CD4-positive, CD25-positive, alpha-beta regulatory T cell (primary cell): ENCODE measurements at places on chromosomes 1 and 21.

DNA sequence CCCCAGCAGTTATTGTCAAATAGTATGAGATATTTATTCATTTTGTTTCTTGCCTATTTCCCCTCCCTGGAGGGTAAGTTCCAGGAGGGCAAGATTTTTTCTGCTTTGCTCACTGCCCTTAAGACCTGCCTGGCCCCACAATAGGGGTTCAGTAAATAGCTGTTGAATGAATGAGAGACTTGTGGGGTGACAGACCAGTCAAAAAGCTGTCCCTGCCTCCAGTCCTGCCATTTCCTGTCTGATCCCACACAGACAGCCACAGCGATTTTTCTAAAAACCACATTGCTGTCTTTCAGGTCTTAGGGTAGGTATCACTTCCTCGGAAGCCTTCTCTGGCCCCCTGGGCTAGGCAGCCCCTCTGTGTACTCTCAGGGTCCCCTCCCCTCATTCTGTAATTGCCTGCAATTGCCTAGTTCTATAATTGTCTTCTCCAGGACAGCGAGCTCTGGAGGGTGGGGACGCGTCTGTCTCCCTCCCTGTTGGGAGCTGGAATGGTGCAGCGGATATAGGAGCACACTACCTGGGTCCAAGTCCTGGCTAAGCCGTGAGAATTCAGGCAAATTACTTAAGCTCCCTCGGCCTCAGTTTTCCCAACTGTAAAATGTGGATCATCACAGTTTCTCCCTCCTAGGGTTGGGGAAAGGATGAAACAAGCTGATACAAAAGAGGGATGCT is 1.8 kb upstream of the EXTL1 start:
- no peak for DNase-seq

DNA sequence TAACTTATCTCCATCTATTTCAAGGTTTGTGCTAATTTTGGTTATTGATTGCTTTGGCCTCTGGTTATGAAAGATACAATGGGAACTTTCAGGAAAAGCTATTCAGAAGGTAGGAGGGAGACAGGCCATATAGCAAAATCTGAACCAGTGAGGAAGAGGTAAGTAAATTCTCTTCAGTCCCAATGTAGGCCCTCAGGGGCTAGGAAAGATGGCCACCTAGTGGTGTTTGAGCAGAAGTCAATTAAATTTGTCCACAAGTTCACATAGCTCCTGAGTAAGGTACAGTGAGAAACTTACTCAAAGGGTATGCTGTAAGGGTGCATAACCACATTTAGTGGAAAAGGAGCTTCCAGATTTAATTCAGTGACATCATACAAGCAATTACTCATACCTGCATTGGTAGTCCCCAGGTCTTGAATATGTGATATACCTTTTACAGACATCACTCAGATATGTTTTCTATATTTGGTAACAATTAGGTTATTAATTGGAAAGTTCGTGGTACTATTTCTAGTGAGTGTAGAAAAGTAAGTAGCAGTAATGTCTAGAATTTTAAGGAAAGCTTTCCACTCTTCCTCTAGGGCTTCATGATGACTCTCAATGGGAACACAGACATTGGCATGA is 21.4 kb upstream of the FMO1 start:
- peak; percentile 51 for DNase-seq

DNA sequence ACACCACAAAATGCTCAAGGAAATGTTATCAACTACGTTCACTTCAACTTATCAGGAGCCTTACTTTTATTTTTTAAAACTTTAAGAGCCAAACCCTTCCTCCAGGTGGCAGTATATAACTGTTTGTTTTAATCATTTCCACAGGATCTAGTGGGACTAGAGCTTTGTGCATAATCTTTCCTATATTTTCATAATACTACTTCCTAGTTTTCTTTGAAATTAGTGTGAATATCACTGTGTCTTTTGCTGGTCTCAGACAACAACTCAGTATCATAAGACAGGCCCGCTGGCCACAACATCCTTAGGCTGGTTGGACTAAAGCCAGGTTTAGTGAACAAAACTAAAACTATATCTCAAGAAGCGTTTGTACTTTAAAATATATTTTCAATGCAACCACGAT is 145.5 kb downstream of the TIAM1 start:
- DNase-seq: peak; percentile 57

DNA sequence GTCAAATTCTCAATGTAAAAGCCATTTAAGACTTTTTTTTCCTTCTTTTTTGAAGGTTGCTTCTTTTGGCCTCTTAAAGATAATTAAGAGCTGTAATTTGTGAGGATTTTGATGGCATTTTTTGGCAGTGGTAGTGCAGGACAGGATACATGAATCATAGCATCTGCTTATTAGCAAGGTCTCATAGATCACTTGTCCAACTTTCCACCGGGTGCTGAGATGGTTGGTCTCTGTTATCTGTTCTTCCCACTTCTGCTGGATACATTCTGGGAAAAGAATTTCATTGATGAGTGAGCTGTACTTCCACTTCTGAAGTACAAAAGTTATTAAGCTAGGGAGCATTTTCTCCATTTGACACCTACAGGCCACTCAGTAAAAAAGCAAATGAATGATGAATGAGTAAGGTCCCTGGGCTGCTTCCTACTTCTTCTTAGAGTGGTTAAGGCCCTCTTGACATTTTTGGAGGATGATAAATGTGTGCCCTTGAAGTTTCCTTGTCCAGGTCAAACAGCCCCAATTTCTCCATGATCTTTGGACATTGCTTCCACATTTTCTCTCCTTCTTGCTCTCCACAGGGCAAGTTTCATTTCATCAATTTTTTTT is 100.6 kb downstream of the ROR1 start:
- no peak for DNase-seq

GRCh38 chr1:207454046-207454964 is at the start of gene CR2:
CR2 (plus strand) TSS chr1:207454328; CDS start chr1:207454419, 91 bp downstream.
- DNase-seq: no peak

DNA sequence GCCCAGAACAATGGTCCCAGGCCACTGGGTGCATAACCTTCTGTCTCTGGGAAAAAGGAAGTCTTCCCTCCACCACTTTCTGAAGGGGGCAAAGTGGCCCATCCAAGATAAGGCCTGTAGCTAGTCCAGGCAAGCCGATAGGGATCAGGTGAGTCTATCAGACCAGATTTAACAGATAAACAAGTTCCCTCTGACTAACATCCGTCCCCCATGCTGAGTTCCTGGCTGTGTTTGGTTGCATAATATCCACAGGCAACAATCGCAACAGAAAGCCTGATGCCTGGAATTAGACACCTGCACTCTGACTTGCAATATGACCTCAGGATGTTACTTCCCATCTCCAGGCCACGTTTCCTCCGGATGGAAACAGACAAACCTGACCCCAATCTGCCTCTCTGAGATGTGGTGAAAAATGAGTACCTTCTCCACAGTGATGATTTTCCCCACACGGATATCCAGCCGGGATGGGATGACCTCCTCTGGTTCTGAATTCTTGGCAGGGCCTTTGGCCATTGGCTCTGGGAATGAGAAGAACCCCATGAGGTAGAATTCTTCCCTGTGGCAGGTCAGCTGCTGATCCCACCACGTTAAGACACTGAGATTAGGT is 36.4 kb downstream of the YARS1 start:
- no peak for DNase-seq

DNA sequence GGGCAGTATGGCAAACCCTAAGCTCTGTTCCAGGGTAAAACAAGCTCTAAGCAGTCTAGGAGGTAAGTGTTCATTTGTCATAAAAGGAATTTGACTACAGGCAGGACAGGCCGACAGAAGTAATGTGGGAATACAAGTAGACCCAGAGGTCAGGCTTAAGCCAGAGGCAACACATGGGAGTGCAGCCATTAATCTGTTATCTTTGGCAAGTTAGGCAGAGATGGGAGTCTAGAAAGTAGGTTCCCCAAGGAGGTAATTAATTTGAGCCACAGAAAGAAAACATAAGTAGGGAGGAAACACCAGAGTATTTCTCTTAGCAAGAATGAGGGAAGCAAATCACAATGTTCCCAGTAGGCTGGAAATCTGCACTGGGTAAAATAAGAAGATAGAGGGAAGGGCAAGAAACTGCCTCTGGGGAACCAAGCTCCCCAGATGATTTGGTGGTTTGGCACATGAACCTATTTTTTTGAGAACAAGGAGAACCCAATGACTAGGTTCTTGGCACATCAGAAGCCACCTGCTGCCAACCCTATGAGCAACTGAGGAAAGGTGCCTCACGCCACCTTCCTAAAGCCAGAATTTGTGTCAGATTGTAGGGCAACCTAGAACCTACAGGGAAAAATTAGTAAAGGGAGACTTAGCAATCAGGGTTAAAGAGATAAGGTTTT is 636.4 kb upstream of the PLXNA2 start:
- DNase-seq: no peak
